ENCODE measurements at places on chromosomes 11 and 22. TPM values are rescaled to one million over a fixed set of nuclear protein-coding genes. Genes with fewer than 3 reads are reported as not detected.

- H3K36me3 ChIP-seq, result no peaks in the 10 kb centered on the region
- no peaks in the 10 kb centered on the region for H3K4me1 ChIP-seq
- H3K4me3 ChIP-seq, result no peak overlapping the region
Measured at GRCh38 chr11:46176421-46176820, 55.2 kb upstream of the PHF21A start.

OR51B4 gene
- total RNA-seq, result not detected

- no peaks in the 10 kb centered on the region for H3K4me1 ChIP-seq
- no peaks in the 10 kb centered on the region for H3K27me3 ChIP-seq
- no peak overlapping the region for H3K27ac ChIP-seq
Measured at GRCh38 chr11:69511358-69512055, 30.0 kb downstream of the LINC01488 start.

CLDN25 gene
- not detected for total RNA-seq

C22orf42 gene
- total RNA-seq, result not detected

DNA sequence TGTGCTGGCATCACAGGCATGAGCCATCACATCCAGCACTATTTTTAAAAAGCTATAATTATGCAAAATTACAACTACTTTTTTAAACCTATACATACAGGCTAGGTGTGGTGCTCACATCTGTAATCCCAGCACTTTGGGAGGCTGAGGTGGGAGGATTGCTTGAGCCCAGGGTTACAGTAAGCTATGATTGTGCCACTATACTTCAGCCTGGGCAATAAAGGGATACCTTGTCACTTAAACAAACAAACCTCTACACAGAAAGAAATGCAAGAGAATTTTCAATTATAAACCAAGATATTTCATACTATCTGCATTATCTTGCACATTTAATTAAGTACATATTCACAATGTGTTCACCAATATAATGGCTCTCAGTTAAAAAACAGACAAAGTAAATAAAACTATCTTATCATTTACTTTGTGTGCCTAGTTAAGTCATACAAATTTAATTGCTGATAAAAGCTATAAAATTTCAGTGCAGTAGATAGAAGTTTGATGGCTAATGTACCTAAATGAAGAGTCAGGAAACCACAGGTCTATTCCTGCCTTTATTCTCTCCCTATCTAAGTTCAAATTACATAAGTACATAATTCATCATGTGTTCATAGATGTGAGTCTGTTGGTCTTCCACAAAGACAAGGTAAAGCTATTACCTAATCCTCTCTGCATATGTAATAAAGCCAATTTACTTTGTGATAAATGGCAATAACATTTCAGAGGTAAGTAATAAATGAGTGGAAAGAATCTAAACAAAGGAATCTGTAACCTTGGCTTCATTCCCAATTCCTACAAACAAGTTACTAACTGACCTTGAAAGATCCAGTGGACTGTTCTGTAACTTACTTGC is 9.0 kb upstream of the RDX start:
- H3K4me1 ChIP-seq, result no peaks in the 10 kb centered on the region
- no peak for DNase-seq
- no peaks in the 10 kb centered on the region for H3K27me3 ChIP-seq
- H3K4me3 ChIP-seq, result no peak overlapping the region

NTM gene
- total RNA-seq, result not detected

GRCh38 chr22:41660416-41660815 is 28.3 kb downstream of the SNU13 start:
- H3K27ac ChIP-seq, result no peak overlapping the region
- peaks cover 67% of the 10 kb centered on the region for H3K36me3 ChIP-seq
- no peak overlapping the region for H3K4me3 ChIP-seq
- DNase-seq, result no peak

DNA sequence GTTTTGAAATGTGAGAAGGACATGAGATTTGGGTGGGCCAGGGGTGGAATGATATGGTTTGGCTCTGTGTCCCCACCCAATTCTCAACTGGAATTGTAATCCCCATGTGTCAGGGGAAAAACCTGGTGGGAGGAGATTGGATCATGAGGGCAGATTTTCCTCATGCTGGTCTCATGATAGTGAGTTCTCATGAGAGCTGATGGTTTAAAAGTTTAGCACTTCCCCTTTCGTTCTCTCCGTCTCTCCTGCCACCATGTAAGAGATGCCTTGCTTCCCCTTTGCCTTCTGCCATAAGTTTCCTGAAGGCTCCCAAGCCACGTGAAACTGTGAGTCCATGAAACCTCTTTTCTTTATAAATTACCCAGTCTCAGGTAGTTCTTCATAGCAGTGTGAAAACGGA is 113.5 kb downstream of the FCHSD2 start:
- H3K27ac ChIP-seq, result no peak overlapping the region
- no peaks in the 10 kb centered on the region for H3K36me3 ChIP-seq
- no peak overlapping the region for H3K4me3 ChIP-seq
- no peaks in the 10 kb centered on the region for H3K27me3 ChIP-seq
- no peak for DNase-seq

DNA sequence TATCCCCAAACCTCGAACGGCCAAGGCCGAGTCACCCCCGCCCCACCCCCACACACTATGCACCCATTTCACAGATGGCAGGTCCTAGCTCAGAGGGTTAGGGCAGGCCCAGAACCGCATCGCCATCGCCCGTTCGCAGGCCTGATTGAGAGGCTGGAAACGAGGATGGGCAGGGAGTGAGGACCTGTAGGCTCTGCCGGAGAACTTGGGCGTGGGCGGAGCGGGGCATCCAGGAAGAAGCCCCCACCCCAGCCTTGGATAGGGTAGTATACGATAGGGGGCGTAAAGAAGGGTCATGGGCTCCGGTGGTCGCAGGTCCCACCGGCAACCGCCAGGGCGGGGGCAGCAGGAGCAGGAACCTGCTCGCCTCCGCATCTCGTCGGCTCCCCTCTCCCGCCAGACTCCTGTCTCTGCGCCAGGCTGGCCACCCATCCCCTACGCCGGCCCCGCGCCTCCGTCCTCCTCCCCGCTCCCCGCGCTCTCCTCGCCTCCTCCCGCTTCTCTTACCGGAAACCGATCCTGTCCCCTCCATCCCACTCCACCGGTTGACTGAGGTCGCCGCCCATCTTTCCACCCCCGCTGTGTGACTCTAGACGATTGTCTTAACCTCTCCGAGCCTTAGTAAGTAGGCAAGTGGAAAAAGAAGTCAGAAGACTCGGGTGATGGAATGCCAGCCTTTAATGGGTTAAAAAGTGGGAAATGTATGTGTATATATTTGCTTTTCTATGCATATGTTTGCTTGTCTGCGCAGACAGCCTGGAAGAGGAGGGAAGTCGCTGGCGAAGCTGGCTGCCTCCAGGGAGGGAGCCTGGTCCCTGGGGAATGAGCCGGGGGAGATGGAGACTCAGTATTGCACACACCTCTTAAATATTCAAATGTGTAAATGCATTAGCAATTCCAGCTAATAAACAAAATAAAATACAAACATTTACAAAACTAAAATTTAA is 52.8 kb downstream of the CYTH4 start:
- no peaks in the 10 kb centered on the region for H3K36me3 ChIP-seq
- H3K27ac ChIP-seq, result no peak overlapping the region
- H3K27me3 ChIP-seq, result peaks cover 39% of the 10 kb centered on the region
- no peak for DNase-seq

OR8G5 gene
- total RNA-seq, result not detected

GRCh38 chr22:41565403-41566054 is 4.7 kb downstream of the CSDC2 start:
- no peak for DNase-seq
- H3K27me3 ChIP-seq, result no peaks in the 10 kb centered on the region
- no peak overlapping the region for H3K27ac ChIP-seq
- H3K4me1 ChIP-seq, result no peaks in the 10 kb centered on the region
